ENCODE measurements at places on chromosomes 12 and 14.

GRCh38 chr14:104221636-104222369, 83.4 kb downstream of the KIF26A start:
- DNase-seq: no peak

GRCh38 chr14:70789361-70789760, 20.0 kb downstream of the MAP3K9 start:
- DNase-seq: no peak

DNA sequence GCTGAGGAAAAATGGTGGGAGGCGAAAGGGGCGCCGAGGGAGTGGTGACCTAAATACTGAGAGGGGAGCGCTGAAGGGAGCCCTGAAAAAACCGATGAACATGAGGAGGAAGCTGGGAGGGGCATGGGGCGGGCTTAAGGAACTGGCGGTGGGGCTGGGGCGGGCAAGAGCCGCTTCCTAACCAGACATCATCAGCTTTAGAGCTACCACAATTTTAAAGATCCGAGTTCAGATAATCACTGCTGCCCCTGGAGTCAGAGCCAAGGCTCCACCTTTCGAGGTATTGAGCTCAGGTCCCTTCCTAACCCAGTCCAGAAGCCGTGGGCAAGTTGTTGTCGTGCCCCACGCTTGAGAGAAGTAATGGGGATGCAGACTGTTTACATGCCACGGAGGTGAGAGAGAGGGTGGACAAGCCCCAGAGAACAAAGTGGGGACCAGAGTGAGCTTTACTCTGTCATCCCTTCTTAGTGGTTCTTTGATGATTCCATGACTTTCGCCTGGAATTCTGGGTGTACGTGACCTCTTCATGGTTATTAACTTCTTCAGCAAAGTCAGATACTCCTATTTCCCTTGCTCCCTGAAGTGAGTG, 393 bp downstream of the ORMDL2 start:
- DNase-seq: peak; percentile 58

DNA sequence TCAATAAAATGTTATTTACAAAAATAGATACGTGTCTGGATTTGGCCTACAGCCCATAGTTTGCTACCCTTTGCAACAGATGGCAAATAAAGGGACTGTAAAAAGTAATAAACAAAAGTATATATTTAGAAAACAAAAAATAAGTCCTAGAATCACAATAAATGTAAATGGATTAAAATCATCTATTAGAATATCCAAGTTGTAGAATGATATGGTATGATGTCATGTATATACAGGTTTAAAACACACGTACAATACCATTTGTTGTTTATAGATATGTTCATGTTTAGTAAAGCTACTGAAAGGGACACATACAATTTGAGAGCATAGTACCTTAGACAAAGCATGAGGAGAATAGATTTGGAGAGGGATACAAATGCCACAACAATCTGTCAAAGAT, 219.5 kb downstream of the BCL11B start:
- no peak for DNase-seq

DNA sequence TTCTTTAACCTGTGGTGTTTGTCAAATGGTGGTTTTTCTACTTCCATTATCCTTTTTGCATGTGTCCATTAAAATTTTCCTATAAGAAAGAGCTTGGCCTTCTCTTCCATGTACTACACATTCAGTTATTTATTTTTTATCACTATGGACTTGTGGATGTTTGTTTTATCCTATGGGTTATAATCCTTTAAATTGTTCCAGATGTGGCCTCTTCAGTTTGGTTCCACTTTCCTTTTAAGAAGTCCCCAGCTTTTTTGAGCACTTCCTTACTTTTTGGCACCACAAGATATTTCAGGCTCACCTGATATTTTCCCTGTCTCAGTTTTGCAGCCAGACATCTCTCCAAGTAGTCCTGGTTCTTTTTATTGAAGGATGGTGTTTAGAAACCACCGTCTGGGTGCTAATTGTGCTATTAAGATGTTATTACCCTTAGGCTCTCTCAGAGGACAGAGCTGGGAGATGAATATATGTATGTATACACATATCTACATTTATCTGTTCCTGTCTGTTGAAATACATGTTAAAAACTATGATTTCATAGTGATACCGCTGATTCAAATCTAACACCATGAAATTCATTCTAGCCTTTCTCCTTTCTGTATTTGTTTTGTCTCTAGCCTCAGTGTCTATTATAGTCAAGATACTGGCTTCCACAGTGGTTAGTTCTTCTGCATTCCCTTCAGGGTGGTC, 408.5 kb upstream of the RGS6 start:
- DNase-seq: peak; percentile 45

- no peak for DNase-seq
Measured at GRCh38 chr12:644303-644639, 19.0 kb downstream of the NINJ2 start.

DNA sequence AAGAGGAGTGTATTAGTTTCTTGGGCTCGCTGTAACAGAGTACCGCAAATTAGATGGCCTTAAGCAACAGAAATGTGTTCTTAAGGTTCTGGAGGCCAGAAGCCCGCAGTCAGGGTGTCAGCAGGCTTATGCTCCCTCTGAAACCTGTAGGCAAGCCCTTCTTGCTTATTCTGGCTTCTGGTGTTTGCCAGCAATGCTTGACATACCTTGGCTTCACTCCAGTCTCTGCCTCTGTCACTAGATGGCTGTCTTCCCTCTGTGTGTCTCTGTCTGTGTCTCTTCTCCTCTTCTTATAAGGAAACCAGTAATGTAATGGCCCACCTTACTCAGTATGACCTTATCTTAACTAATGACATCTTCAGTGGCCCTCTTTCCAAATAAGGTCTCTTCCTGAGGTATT, 85.1 kb downstream of the DERA start:
- DNase-seq: no peak

- no peak for DNase-seq
Measured at GRCh38 chr14:51533160-51533559, 118.5 kb upstream of the FRMD6 start.

GRCh38 chr14:41549282-41549681, 57.4 kb upstream of the LRFN5 start:
- DNase-seq: no peak

DNA sequence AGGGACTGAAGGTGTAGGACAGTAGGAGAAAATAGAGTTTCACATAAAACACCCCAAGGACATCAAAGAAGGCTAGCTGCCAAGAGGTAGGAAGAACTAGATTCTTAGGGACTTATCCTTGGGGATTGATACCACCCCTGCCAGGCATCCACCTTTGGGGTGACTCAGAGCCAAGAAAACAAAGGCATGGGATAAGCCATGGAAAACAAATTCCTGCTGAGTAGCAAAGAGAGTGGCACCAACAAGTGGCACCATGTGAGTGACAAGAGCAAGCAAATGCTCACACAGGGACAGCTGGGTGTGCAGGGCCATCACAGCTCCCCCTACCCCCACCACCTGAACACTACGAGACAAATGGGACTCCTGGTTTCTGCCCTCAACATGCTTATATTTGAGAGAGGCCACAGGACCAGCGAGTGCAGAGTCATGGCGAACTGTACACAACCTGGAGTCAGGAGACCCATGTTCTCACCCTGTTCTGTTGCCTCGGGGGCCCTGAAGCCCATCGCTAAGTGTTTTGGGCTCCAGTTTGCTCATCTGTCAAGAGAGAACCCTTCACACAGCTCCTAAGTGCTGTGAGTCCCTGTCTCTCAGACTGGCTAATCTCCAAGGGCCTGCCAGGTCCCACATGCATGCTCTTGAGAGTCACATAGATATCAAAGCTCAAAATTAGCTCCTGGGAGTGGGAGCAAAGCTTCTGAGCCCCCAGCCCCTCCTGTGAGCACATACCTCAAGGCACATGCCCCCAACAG, 91.9 kb downstream of the DPF3 start:
- no peak for DNase-seq

DNA sequence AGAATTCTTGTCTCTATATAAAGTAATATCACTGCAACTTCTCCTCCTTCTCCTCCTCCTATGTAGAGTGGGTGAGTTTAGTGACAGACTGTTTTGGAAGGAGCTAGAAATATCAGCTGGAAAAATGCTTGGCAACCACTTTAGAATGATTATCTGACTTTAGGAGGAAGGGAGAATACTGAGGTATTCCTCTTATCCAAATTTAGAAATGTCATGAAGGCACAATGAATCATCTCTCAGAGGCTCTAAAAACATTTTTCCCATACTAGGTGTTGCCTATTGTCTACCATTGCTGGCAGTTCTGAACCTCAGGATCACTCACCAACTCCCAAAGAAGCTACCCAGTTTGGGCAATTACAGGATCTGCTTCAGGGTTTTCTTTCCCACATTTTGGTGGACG, 306.6 kb upstream of the ATP2B1 start:
- no peak for DNase-seq

DNA sequence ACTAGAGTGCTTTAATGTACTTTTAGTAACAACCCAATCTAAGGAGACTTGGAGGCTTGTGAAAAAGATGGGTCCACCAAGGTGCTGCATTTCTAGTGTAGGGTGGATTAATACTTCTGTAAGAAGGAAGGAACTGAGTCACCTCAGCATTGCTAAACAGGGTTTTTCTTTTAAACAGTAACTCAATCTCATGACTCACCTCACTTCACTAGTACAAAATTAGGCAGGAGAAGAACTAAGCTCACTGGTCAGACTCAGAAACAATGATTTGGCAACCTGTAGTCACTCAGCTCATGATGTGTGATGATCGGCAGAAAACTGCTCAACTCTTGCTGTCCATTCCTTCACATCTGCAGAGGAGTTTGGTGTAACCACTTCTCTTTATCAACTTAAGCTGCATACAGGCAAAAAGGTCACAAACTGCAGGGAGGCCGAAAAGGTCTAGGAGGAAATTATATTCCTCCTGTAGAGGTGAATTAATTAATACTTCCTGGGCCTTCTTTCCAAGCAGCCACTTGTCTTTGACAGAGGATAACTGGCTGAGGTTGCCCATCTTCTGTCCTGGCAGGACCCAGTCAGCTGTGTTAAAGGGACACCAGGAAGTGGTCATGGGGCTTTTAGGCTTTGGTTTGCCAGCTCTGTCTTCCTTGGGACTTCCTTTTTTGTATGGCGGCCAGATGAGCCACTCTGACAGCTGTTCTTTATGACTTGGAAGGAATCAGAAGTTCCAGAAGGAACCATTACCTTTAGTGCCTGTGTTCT, 466.9 kb downstream of the FUT8 start:
- no peak for DNase-seq

GRCh38 chr12:110382683-110383082, 20.8 kb downstream of the ANAPC7 start:
- no peak for DNase-seq

- no peak for DNase-seq
Measured at GRCh38 chr14:92247341-92247740, 75.6 kb upstream of the SLC24A4 start.

DNA sequence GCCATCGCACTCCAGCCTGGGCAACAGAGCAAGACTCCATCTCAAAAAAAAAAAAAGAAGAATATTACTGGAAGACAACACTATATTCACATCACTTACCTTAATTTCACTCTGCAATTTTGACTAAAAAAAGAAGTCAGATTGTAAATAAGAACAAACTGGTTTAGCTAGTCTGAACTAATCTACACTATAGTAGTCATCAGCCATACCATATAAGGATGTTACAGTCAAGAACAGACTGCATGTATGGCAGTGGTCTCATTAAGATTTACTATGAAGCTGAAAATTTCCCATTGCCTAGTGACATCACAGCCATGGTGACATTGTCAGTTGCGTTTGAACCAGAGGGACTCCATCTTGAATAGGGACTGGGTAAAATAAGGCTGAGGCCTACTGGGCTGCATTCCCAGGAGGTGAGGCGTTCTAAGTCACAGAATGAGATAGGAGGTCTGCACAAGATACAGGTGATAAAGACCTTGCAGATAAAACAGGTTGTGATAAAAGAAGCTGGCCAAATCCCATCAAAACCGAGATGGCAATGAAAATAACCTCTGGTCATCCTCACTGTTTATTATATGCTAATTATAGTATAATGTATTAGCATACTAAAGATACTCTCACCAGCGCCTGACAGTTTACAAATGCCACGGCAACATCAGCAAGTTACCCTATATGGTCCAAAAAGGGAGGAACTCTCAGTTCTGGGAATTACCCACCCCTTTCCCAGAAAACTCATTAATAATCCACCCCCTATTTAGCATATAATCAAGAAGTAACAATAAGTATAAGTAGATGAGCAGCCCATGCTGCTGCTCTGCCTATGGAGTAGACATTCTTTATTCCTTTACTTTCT, 51.2 kb downstream of the OSBPL8 start:
- no peak for DNase-seq

DNA sequence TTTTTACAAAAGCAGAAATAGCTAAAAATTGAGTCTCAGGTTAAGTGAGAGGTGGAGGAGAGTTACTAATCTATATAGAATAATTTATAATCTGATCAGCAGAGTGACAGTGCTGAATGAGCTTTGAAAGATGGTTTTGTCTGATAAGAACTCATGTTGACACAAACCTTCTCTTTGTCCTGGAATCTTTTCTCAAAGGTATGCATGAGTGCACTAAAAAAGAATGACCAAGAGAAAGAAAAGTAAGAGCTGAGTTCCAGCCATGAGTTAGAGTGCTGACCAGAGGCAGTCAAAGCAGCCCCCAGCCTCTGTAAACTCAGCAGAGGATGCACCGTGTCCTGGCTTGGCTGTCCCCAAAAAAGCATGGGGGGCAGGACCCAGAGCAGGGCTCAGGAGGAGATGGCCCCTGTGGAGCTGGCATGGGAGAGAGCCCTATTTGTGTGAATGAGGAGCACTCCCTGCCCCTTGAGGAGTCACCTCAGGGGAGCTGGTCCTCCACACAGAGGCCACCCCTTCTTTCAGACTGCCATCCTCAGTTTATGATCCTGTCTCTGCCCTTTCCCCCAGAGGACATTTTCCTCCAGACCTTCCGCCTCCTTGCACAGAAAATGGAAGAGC, 129.8 kb downstream of the SEC23A start:
- no peak for DNase-seq

Measured in GM13977 (cell line).